ENCODE measurements at places on chromosomes 4 and X.

DNA sequence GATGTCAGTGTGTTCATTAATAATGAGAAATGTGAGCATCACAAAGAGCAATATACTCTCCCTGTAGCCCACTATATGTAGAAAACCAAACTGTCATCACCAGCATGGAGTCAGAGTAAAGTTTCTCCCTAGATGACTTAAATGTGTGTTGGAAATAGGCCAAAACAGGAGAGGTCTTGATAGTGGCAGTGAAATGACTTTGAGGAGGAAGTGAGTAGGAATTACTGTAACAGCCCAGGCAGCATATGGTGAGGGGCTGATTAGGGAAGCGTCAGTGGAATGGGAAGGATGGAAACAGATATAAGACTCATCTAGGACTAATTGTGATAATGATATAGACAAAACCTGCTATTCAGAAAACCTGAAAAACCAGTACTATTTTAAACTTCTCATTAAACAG is 83.9 kb downstream of the ATXN3L start:
- no peak for DNase-seq

GRCh38 chr4:57109411-57109846 is 756 bp downstream of the IGFBP7 start:
- no peak for DNase-seq

GRCh38 chr4:25943312-25943711 is 29.3 kb downstream of the SMIM20 start:
- no peak for DNase-seq

DNA sequence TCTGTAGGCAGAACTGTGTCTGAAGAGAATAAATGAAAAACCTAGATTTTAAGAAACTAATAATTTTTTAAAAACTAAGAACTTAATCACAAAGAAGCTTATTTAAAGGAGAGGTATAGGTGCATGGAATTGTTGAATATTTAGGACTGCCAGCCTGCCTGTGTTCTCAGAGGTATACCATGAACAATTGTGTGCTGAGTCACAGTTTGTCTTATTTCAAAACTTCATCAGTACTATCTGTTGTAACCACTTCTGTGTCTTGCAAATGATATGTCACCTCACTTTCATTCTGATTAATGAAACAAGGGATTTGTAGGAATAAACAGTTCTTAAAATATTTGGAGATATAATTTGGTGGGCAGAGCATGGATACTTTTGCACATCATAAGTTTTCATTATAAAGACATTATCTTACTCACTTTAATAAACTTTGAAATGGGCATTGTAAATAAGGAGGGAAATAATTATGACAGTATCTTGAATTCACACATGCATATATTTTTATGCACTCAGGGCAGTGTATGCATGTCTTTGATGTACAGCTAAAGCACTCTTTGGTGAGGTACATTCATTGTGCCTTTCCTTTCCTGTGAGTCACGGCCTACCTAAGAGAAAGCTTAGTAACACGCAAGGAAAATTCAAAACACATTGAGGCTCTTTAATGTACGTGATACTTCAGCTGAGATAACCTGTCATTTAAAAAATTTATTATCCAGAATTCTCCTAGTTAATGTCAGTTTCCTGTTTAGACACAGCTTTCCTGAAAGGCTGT is 31.7 kb downstream of the STOX2 start:
- DNase-seq, result no peak

DNA sequence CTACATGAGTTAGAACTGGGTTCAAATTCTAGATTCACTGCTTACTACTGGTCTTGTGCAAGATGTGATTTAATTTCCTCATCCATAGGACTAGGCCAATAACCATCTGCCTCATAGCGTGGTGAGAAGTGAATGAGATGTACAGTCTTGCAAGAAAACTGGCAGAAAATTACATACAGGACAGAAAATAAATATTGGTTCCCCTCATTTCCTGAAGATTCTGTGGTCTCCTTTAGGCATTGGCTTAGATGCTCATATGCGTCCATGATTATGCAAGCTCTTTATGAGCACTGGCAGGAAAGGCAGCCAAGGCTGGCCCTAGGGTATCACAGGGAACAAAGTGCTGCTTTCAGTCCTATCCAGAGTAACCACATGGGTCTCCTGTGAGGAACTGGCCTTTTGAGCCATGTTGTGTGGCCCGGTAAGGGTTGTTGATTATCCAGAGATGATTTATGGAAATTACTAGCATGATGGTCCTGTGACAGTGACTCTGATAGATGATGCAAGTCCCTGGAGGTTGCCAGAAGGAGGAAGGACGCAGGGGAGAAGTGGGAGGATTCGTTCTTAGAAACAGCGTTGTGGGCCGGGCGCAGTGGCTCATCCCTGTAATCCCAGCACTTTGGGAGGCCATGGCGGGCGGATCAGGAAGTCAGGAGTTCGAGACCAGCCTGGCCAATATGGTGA is 9.9 kb upstream of the MOB1B start:
- DNase-seq, result no peak

- DNase-seq, result no peak
These were observed 24.1 kb downstream of the OCIAD1 start for GRCh38 chr4:48854982-48855381.

DNA sequence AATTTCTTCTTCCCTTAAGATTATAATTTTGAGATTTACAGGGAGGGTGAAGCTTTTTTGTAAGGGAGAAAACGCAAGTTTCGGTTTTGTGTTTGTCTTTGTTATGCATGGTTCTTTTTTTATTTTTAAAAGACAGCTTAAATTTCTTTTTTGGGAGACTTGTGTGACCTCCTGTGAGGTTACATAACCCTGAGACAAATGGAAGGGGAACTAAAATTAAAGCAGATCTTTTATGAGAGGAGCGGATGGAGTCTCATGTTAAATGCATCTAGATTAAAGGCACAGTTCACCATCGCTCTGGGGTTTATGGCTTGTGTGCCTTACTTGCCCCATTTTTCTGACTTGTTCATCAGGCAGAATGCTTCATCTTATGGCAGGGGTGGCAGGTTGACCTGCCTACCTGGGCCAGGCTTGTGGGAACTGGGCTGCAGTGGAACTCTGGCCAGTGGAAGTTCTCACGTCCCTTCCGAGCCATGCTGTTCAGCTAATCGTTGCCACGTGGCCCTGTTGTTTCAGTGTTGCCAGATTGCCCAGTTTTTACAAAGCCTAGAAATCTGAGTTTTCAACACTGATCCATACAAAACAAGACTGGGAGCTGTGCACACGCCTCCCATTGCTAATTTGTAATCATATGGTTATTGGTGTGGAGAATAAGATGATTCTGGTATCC is 291.8 kb downstream of the ARHGAP10 start:
- no peak for DNase-seq

DNA sequence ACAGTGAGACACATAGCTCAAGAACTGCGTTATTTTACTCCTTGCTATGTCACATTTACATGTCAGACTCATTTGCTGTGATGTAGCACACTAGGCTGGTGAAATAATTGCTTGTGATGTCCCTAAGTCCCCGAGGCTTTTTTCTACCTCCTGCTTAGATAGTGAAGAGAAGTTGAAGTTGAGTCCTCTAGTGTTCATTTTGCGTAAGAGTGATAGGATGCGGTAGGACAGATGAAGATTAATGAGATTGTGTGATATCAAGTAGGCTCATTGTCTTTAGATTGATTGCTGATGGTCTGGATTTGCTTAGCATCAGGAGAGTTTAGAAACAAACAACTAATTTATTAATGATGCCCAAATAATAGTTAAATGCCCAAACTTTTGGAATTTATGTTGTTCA is 173.6 kb upstream of the NUDT6 start:
- no peak for DNase-seq

- no peak for DNase-seq
These were observed 80.2 kb upstream of the MAMLD1 start for GRCh38 chrX:150282953-150283352.

- DNase-seq, result peak; percentile 46
These were observed 78.0 kb upstream of the BCOR start for GRCh38 chrX:40175511-40176350.

DNA sequence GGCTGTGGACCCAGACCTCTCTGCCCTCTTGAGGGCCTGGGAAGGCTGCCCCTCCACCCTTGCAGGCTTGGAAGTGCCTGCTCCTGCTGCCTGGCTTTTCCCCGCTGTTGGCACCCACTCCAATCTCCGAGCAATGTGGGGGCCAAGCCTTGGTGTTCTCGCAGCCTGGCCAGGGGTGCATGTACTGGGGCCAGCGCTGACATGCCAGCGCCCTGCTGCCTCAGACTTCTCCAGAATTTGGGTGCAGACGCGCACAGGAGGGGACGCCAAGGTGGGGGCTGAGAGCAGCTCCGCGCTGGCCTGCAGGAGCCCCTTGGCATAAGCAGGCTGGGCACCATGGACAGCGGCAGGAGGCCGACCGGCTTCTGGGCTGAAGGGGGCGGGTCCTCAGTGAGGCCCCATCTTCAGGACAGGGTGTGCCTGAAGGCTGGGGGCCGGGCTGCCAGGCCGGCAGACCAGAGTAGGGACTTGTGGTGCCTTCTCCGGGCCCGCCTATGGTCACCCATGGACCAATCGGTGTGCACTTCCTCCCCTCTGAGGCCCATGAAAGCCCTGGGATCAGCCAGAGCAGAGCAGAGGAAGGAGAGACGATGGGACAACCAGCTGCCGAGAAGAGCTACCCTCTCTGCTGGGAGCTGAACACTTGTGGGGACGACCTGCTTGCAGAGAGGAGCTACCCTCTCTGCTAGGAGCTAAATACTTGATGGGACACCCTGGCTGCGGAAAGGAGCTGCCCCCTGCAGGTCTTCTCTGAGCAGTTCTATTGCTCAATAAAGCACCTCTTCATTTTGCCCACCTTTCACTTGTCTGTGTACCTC is 118.3 kb downstream of the DNAAF6 start:
- DNase-seq, result no peak

GRCh38 chr4:106268786-106269185 is 47.2 kb downstream of the TBCK start:
- no peak for DNase-seq

DNA sequence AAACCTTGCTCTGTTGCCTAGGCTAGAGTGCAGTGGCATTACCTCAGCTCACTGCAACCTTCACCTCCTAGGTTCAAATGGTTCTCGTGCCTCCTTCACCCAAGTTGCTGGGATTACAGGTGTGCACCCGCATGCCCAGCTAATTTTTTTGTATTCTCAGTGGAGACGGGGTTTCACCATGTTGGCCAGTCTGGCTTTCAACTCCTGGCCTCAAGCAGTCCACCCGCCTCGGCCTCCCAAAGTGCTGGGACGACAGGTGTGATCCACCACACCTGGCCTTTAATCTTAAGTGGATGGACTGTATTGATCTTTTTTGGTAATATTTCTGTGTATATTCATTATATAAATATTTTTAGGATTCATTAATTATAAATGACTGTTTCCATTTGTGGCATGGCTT is 158.7 kb upstream of the CXorf51A start:
- DNase-seq, result no peak

Data from activated CD8-positive, alpha-beta memory T cell treated with anti-CD3 and anti-CD28 coated beads for 4 hours (primary cell).